ENCODE measurements at places on chromosomes 4 and X.

DNA sequence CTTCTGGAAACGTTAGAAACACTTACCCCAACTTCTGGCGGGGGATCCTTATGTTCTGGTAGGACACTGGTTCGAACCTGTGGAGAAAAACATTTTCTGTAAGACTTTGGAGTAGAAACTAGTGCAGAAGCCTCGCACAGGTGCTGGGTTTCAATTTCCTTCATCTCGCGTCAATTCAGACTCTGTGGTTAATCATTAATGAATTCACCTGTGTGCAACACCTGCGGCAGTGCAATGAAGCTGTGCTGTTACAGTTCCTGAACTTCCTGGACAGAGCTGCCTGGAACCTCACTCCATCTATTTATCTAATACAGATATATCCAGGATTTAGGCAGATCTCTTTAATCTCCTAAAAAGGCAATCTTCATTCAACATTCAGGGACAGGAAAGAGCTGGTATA is 531.4 kb downstream of the INPP4B start:
- H3K4me1 ChIP-seq: no peaks in the 10 kb centered on the region
- DNase-seq: no peak
- no peaks in the 10 kb centered on the region for H3K36me3 ChIP-seq
- H3K27me3 ChIP-seq: no peaks in the 10 kb centered on the region
- H3K27ac ChIP-seq: no peak overlapping the region

GRCh38 chr4:89196056-89196674 is 84.8 kb downstream of the TIGD2 start:
- no peaks in the 10 kb centered on the region for H3K4me1 ChIP-seq
- no peak overlapping the region for H3K4me3 ChIP-seq
- no peak for DNase-seq
- no peak overlapping the region for H3K27ac ChIP-seq

DNA sequence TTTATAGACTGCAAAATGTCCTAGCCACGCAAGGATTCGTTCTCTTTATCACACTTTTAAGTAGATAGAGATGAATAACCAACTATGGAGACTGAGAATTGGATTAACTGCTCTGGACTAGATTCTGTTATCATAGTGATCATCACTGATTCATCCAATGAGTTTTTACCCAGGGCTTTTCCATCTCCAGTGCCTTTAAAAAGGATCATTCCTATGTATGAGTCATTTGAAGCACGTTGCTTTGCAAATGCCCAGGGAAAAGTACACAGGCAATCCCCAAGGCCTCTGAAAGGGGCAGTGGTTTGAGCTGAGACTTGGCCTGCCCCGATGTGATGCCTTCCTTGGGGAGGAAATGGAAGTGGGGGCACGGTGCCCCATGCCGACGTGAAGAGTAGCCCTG is 122.7 kb upstream of the PSAPL1 start:
- no peak overlapping the region for H3K4me3 ChIP-seq
- H3K36me3 ChIP-seq: no peaks in the 10 kb centered on the region
- DNase-seq: no peak
- H3K4me1 ChIP-seq: no peaks in the 10 kb centered on the region
- no peak overlapping the region for H3K27ac ChIP-seq

GRCh38 chrX:44344687-44345086 is 1.2 kb upstream of the EFHC2 start:
- no peak overlapping the region for H3K4me3 ChIP-seq
- no peak for DNase-seq
- no peaks in the 10 kb centered on the region for H3K4me1 ChIP-seq
- no peaks in the 10 kb centered on the region for H3K27me3 ChIP-seq
- no peaks in the 10 kb centered on the region for H3K36me3 ChIP-seq
- no peak overlapping the region for H3K27ac ChIP-seq

DNA sequence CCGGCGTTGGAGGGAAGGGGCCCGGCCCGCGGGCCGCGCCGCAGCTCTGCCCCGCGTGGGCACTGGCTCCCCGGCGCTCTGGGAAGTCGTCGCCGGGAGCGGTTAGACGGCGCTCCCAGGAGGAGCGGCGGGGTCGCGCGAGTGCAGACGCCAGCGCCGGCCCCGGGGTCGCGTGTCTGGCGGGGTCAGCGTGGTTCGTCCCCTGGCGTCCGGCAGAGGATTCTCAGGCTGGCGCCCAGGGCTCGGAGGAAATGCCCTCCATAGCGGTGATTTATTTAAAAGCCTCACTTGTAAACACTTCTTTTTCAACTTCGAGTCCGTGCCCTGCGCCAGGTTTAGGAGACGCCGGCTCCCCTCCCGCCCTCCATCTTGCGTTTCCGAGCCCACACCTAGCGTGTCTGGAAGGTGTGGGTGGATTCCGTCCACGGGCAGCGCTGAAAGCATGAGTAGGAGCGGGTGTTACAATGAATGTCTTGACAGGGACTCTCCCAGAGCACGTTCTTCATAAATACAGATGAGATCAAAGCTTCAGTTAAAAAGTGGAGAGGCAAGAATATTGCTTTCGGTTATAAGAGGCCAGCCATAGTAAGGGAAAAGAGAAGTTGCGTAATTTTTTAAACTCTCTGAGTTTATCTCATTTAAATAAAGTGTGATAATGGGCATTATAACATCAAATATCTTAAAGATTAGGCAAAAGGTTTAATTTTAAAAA is 692 bp downstream of the FAM241A start:
- H3K4me1 ChIP-seq: peaks cover 5% of the 10 kb centered on the region
- H3K27me3 ChIP-seq: no peaks in the 10 kb centered on the region
- DNase-seq: peak; percentile 17
- H3K4me3 ChIP-seq: peak overlapping the region; percentile 76
- no peak overlapping the region for H3K27ac ChIP-seq

DNA sequence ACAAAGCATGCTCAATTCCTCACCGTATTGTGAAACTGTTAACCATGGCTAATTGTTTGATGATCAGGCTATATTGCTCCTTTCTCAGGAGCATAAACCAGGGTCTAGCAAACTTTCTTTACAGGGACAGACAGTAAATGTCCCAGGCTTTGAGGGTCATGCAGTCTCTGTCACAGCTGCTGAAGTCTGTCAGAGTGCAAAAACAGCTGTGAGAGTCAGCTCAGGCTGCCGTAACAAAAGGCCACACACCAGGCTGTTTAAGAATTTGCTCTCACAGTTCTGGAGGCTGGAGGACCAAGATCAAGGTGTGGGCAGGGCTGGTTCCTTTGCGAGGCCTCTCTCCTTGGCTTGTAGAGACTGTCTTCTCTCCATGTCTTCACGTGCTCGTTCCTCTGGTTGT is 75.6 kb downstream of the GPR143 start:
- DNase-seq: no peak
- H3K27me3 ChIP-seq: no peaks in the 10 kb centered on the region
- no peaks in the 10 kb centered on the region for H3K36me3 ChIP-seq
- H3K4me3 ChIP-seq: no peak overlapping the region
- no peak overlapping the region for H3K27ac ChIP-seq
- H3K4me1 ChIP-seq: no peaks in the 10 kb centered on the region

Data from GM12878 (cell line).